ENCODE measurements at places on chromosomes 6 and 20. TPM values are rescaled to one million over a fixed set of nuclear protein-coding genes. Genes with fewer than 3 reads are reported as not detected.

Gene CD83
- 9.6 TPM for total RNA-seq

- DNase-seq: no peak
Measured at GRCh38 chr6:89574910-89575561, 63.5 kb downstream of the LYRM2 start.

DNA sequence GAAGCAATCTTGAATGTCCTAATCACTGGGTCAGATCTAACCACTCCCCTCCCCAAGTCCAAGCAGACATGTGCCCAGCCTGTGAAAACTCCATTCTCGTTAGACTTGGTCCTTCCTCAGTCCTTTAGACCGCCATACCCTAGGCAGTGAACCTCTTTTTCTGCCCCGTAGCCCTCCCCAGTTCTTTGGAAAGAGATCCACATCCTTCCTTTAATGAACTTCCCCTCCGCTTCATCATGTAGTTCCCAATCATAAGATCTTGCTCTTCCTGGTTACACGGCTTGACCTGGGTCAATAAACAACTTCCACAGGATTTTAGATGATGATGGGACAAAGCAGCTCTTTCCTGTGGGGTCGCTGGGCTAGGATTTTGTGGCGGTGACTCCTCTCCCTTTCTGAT is 9.6 kb downstream of the AHCY start:
- no peak for DNase-seq

GRCh38 chr6:69881322-69882151 is 15.2 kb downstream of the COL19A1 start:
- no peak for DNase-seq

DNA sequence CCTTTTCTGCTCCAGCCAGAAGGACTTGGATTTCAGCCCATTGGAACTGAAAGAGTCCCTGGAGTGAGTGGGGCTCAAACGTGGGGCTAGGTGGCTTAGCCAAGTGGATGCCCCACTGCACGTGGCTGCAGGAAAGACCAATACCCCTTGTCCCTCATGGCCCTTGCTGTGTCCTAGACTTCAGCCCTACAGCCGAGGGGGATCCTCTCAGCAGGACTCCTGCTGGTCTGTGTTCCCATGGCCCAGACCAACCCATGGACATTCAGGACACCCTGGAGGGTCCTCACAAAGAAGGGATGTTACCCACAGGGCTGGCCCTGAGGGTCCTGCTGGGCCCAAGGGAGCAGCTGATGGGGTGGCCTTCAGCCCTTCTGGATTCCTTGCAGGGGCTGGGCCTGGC is 30.0 kb upstream of the PHACTR3 start:
- DNase-seq: no peak

DNA sequence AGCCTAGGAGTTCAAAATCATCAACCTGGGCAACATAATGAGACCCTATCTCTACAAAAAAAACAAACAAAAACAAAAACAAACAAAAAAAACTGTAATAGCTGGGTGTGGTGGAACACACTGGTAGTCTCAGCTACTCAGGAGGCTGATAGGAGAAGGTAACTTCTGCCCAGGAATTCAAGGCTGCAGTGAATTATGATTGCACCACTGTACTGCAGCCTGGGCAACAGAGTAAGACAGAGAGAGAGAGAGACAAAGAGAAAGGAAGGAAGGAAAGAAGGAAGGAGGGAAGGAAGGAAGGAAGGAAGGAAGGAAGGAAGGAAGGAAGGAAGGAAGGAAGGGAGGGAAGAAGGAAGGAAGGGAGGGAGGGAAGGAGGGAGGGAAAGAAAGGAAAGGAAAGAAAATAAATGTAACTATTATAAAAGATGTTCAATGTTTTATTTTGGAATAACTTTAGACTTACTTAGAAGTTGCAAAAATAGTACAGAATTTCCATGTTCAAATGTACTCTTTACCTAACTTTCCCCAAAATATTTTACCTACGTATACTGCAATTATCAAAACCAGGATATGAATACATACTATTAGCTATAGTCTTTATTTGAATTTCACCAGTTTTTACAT is 175.2 kb downstream of the KHDC1L start:
- DNase-seq: no peak
